Stimulated activated CD8-positive, alpha-beta memory T cell treated with anti-CD3 and anti-CD28 coated beads, Interleukin-7, amount 100 ng/mL, for 4 hours (primary cell): ENCODE measurements at places on chromosomes 1 and 21.
A peak's percentile ranks its signal among the peaks of the same experiment; 100 is the strongest.

DNA sequence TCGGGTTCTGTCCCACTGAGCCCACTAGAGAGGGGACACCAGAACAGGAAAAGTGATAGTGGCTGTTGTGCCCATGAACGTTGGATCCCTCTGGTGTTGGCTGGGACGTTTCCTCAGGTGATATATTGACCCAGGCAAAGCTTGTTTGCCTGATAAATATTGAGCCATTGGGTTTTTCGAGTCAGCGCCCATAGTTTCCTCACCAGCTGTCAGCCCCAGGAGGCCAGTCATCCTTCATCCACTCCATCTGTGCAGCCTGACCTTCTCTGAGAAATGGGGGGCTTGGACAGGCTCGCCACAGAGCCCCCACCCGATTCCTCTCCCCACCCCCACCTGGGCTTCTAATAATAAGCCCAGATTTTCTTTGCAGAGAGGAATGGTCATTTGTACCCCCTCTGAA, 13.3 kb downstream of the DISP3 start:
- no peak for DNase-seq

GRCh38 chr1:99573431-99574217, 72.3 kb upstream of the PALMD start:
- no peak for DNase-seq

DNA sequence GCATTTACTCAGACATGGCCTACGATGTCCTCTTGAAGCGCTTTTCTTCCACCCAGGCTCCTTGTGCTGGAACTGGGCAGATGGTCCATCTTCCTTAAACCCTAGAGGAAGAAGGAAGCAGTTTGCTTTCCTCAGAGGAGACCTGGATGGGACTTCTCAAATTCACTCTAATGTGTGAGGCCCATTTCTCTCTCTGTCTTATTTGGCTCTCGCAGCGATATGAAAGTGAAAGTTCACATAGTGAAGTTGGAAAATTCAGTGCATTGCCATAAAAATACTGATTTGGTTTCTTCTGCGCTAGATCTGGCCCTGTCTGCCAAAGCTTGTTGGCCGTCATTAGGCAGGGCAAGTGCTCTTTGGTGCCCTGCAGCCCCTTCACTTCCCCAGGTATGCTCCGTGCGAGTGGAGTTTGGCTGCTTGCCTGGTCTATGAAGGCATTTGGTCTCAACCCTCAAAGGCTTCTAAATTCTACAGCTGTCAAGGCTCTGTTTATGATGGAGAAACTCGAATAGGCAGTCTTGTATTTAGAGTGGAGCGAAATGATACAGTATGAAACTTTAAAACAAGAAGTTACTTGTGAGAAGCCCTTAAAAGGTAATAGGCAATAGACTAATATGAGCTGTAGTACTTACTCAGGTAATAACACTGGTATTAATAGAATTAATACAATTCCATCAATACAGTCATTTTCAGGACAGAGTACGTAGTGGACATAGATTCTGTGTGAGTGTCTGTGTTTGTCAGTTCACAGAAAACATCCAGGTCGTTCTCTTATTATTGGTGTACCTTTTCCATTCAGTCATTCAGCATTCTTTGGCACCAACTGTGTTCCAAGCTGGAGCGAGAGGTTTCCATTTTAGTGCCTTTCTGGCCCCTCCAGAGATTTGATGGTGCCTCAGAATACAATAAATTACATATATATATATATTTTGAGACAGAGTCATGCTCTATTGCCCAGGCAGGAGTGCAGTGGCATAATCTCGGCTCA, 20.5 kb downstream of the SZRD1 start:
- no peak for DNase-seq

- DNase-seq = no peak
Observed at GRCh38 chr21:25760677-25761076, 25.9 kb downstream of the GABPA start.

- DNase-seq = no peak
Observed at GRCh38 chr1:154222918-154223317, 2.2 kb downstream of the UBAP2L start.

- no peak for DNase-seq
Observed at GRCh38 chr1:167328306-167328815, 107.7 kb downstream of the POU2F1 start.

GRCh38 chr1:53180226-53180625, 16.4 kb upstream of the CPT2 start:
- no peak for DNase-seq

DNA sequence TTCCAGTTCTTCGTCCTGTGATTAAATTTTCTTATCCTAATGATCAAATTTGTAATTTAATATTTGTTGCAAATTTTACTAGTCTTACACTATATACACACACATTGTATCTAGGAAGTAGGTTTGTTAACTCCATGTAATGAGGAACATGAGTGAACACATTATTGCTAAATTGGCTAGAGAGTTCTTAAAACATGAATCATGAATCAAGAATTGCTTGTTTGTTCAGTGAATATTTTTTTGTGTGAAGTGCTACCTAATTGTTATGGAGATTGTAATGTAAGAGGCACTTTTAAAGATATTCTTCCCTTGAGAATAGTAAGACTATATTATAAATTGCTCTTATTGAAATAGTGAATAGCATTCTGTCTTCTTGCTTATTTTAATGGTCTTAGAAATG, 4.6 kb downstream of the GPSM2 start:
- DNase-seq = no peak

GRCh38 chr1:183226963-183227362, 40.9 kb downstream of the LAMC2 start:
- no peak for DNase-seq

DNA sequence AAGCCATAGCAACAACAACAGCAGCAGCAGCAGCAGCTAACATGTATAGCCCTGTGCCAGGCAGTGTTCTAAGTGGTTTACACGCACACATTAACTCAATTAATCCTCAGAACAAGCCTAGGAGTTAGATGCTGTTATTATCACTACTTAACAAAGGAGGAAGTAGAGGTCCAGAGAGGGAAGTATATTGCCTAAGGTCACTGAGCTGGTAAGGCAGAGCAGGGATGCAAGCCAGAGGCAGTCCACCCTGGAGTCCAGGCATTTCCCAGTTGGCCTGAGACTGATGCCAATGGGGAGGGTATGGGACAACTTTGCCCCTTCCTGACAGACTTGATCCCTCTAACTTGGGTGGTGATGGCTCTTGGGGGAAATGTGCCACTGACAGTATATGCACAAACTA, 6.8 kb downstream of the CDC14A start:
- DNase-seq = no peak

DNA sequence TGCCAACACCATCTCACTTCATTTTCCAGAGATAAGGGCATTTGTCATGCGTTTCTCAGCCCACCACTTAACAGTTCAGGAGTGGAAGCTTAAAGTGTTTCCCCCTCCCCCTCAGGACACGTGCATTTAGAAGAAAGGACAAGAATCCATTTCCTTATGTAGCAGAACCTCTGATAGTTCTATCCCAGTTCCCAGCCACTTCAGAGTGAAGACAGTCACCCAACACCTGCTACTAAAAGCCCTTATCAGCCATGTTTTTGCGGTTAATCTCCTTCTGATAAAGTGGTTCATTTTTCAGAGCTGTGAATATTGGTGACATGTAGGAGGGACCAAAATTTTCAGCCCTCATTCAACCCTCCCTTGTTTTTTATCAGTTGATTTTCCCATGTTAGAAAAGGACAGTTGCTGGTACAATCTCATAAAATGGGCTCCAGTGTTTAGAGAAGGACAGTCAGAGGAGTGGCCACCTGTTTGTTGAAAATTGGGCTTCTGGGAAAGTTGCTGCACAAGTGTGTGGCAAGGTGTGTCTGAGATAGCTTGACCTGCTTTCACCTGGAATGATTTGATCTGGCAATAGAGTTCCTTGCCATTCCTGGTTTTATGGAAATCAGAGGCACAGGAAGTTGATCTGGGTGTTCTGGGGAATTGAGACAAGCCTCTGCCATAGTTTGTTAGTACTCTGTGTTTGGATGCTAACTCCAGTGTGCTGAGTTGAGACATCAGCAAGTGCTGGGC, 114.0 kb downstream of the PPP1R12B start:
- DNase-seq = no peak

DNA sequence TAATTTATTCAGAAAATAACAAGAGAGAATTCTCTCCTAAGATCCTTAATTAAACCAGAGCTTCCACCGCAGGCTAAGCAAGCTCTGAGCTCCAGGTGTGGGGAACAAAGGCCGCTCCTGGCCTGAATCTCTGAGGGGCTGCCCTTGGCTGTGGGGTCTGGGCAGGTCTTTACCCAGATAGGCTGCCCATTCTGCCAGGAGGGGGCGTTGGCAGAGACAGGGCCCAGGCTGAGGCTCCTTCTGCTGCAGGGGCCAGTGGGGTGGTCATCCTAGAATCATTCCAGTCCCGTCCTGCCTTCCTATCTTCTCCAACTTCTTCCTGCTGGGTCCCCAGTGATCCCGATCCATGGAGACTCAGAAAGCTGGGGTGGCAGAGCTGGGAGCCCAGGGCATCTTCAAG, 82.9 kb upstream of the POU3F1 start:
- no peak for DNase-seq

DNA sequence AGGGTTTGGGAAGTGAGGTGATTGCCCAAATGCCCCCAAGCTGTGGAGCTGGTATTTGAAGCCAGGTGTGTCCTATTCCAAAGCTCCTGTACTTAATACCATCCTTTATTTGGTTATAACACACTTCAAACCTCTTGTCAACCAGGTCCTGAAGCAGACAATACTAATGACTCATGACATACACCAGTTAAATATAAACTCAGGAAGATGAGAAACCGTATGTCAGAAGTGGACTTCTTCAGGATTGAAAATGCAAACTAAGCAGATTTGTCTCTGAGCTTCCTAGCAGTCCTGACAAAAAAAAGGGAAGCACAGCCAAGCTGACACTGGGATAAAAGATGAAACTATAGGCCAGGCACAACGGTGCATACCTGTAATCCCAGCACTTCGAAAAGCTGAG, 70.6 kb downstream of the ALPL start:
- no peak for DNase-seq

DNA sequence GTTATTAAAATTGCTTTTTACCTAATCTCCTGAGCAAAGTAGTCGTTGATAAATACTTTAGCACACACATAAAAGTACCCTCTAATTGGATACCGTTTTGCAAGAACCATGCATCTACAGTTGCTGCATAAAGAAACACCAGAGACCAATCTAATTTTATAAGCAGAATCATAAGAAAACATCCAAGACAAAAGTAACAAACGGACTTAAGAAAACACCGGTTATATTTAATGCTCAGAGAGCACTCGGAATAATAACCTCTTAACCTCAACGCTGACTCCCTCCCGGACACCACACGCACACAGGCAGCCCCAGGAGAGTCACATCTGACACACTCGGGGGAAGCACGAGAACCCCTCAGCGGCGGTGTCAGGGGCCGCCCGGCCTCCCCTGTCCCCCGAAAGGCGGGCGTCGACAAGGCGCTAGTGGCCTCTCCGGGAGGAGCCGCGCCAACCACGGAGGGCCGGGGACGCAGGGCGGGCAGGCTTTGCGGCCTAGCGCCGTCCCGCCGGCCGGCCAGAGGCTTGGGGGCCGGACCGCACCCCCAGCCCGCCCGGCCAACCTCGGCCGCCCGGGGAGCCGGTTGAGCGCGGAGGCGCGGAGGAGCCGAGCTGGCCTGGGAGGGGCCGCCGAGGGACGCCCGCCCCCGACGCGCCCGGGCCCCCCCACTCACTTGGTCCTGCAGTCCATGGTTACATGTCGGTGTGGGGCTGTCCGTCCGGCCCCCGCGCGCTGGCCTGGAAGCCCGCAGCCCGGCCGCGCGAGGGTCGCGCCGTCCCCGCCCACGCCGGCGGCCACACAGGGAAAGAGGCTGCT, 606 bp downstream of the DENND1B start:
- peak; percentile 53 for DNase-seq

- DNase-seq = no peak
Observed at GRCh38 chr1:179793281-179793680, 50.2 kb downstream of the FAM163A start.
